Large intestine (tissue), 12 donors: ENCODE measurements at places on chromosomes 12 and 14. TPM values are rescaled to one million over a fixed set of nuclear protein-coding genes. Genes with fewer than 3 reads are reported as not detected.

The TAC3 gene
- polyA plus RNA-seq = 13.5 TPM

The TAS2R9 gene
- not detected for polyA plus RNA-seq

The SPX gene
- 3.5 TPM for polyA plus RNA-seq

DNA sequence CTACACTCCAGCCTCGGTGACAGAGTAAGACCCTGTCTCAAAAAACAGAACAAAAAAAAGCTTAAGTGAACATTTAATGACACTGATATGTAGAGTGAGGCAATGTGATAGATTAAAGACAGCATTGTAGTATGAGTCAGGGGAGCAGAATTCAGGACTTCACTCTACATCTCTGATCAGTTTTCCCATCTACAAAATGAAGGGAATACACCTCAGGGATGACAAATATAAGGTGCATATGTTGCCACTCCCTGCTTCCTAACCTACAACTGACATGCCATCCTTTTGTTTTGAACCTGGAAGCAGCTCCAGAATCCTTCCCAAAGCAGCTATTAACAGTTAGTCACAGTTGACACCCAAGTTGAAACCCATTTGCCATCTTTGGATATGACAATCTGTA, 30.9 kb upstream of the STRN3 start:
- H3K4me3 ChIP-seq = no peak overlapping the region
- no peaks in the 10 kb centered on the region for H3K36me3 ChIP-seq
- peaks cover 19% of the 10 kb centered on the region for H3K4me1 ChIP-seq

DNA sequence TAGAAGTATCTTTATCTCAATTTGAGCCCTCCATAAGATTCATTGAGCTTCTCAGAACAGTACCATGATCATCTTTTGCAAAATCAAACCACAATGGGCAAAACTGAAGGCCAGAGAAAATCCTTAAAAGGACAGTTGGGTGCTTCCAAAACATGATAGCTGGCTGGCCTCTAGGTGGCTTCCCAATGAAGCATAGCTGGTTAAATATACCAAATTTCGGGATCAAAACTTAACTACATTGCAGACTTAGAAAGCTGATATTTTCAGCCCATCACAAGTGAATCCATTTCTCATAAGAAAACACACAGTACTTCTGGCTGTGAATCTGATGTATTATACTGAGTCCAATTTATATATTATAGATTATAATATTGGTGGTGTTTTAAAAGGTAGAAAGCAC, 15.3 kb upstream of the PIK3C2G start:
- no peak overlapping the region for H3K27ac ChIP-seq
- no peaks in the 10 kb centered on the region for H3K36me3 ChIP-seq
- H3K27me3 ChIP-seq = no peaks in the 10 kb centered on the region
- no peaks in the 10 kb centered on the region for H3K4me1 ChIP-seq
- H3K4me3 ChIP-seq = no peak overlapping the region

GRCh38 chr12:52024845-52025230, 18.1 kb downstream of the TAMALIN start:
- H3K36me3 ChIP-seq = no peaks in the 10 kb centered on the region
- peak overlapping the region; percentile 54 for H3K4me3 ChIP-seq
- peak overlapping the region; percentile 80 for H3K27ac ChIP-seq
- peaks cover 17% of the 10 kb centered on the region for H3K4me1 ChIP-seq

GRCh38 chr12:114528766-114529165, 122.8 kb upstream of the TBX5 start:
- no peak overlapping the region for H3K4me3 ChIP-seq
- peaks cover 2% of the 10 kb centered on the region for H3K27me3 ChIP-seq
- no peak overlapping the region for H3K27ac ChIP-seq
- no peak for DNase-seq
- no peaks in the 10 kb centered on the region for H3K4me1 ChIP-seq
- H3K36me3 ChIP-seq = no peaks in the 10 kb centered on the region

GRCh38 chr12:123058980-123059379, 78.5 kb downstream of the ARL6IP4 start:
- no peaks in the 10 kb centered on the region for H3K27me3 ChIP-seq
- no peak overlapping the region for H3K4me3 ChIP-seq
- no peak for DNase-seq
- no peak overlapping the region for H3K27ac ChIP-seq

- peak overlapping the region; percentile 28 for H3K27ac ChIP-seq
- no peak for DNase-seq
- H3K36me3 ChIP-seq = no peaks in the 10 kb centered on the region
- no peak overlapping the region for H3K4me3 ChIP-seq
- H3K27me3 ChIP-seq = no peaks in the 10 kb centered on the region
- peaks cover 5% of the 10 kb centered on the region for H3K4me1 ChIP-seq
These were observed 286.7 kb upstream of the CRY1 start for GRCh38 chr12:107379852-107380567.

DNA sequence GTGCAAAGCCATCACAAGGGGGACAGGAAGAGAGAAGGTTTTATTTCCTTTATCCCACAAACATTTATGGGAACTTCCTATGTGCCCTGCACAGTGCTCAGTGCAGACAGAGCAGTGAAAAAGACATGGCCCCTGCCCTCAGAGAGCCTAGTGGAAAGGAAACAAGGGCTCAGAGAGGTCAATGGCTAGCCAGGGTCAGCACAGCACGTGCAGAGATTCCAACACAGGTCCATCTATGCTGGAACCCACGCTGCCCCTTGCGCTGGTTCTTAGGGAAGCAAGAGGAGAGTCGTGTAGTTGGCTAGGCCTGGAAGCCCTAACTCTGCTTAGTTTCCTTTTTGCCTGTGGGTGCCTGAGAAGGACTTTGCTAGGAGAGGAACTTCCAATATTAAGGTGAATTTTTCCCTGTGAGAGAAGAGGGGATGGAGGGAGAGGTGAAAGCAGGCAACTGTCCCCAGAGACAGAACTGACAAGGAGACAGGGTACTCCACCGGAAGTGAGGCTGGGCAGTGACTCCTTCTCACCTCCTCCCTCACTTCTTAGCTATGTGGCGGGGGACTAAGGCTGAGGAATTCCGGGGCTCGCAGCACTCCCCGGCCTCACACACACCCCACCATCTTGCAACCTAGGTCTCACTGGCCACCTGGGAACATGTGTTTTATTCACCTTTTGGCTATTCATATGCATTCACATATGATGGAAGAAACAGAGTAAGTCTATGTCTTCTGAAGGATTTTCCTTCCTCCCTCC, 12.1 kb upstream of the GPX2 start:
- no peak for DNase-seq
- no peaks in the 10 kb centered on the region for H3K4me1 ChIP-seq
- H3K27ac ChIP-seq = no peak overlapping the region
- H3K4me3 ChIP-seq = no peak overlapping the region
- peaks cover 32% of the 10 kb centered on the region for H3K36me3 ChIP-seq
- H3K27me3 ChIP-seq = no peaks in the 10 kb centered on the region

GRCh38 chr14:37994846-37995372, 212.8 kb upstream of the SSTR1 start:
- DNase-seq = no peak
- H3K4me3 ChIP-seq = no peak overlapping the region

DNA sequence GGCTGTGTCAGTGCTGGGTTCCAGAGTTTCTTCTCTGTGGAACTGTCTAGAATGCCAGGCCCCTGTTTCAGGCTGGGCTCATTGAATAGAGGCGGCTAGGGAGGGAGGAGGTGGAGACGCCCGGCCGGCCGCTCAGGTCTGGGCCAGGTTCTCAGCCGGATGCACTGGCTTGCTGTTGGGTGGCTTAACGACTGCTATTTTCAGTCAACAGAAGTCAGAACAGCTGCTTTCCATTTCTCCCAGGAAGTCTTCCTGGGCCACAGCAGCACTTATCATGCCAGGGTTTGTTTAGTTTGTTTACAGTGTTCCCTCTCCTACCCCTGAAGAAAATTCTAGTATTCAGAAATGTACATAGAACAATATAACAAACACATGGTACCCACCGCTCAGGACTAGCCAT, 26.0 kb upstream of the VPS37B start:
- H3K4me3 ChIP-seq = no peak overlapping the region
- H3K27me3 ChIP-seq = no peaks in the 10 kb centered on the region
- no peaks in the 10 kb centered on the region for H3K36me3 ChIP-seq
- H3K4me1 ChIP-seq = peaks cover 25% of the 10 kb centered on the region

GRCh38 chr12:19287302-19287701, 152.0 kb upstream of the AEBP2 start:
- no peaks in the 10 kb centered on the region for H3K4me1 ChIP-seq
- no peaks in the 10 kb centered on the region for H3K27me3 ChIP-seq
- DNase-seq = no peak
- H3K36me3 ChIP-seq = peaks cover 26% of the 10 kb centered on the region

DNA sequence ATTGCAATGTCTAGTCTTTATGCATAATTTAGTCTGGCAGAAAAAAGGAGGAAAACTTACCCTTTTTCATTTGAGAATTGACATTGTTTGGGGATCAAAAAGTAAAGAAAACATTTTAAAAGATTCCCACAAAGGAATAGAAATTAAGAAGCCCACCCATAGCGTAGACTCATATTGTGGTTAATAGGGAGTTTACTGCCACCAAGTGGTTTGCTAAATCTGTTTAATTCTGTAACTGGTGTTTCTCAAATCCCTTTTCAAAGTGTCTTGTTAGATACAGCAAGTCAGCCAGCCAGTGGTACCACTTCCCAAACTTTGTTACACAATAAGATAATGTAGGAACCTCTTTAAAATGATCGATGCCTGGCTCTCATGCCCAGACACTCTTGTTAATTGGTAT, 180.3 kb downstream of the IPO8 start:
- no peaks in the 10 kb centered on the region for H3K4me1 ChIP-seq
- H3K27me3 ChIP-seq = no peaks in the 10 kb centered on the region
- H3K36me3 ChIP-seq = no peaks in the 10 kb centered on the region
